ENCODE measurements at places on chromosomes 2 and 18.

DNA sequence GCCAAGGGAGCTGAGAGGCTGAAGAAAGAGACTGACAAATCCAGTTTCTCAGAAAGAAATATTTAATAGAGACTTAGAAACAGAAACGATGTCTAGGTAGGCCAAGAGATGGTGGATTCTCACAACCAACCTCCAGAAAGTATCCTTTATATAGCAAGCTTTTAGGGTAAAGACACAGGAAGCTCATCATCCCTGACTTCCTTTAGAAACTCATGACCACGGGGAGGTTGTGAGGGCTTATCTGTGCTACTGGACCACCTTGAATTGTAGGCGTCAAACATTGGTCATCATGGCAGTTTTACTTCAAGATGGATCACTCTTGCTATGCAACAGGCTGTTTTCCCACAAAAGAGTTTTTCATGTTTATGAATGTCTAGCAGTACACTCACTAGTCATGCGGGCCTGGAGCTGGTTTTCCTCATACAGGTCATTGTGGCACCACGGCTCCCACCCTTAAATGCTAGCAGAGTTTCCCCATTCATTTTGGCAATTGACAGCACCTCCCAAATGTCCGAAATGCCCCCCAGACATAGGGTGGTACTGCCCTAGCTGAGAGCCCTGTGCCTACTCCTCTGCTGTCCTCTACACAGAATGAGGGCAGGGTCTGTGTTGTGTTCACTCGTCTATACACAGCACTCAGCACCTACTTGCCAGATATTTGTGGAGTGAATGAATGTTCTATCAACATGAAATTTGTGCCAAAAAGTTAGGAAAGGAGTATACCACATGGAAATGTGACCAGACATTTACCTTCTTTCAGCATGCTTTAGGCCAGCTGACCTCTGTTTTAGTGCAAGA lies 89.0 kb downstream of the TMEM247 start:
- no peak for ATAC-seq

DNA sequence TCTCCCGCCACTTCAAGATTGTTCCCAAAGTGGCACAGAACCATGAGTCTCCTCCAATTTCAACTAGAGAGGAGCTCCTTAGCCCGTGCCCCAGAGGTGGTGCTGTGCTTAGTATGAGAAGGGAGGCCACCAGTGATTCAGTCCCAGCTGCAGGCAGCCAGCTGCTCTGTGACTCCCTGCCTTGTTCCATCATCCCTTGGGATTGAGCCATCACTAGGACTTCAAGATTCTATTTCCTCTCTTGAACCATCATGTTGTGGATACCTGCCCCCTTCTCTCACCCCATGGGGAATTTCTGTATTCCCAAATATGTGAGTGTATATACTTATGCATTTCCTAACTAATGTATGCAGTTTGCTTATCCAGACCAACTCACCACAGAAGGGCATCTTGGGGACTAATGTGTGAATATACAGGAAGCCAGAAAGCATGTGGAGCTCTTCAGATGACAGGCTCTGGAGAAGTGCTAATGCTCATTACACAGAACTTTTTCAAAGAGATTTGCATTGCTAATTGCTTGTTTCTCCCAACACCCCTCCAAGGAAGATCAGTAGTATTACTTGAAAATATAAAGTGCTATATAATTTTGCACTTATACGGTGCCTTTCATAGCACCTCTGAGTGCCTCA lies 111.0 kb upstream of the MAP3K20 start:
- no peak for ATAC-seq

DNA sequence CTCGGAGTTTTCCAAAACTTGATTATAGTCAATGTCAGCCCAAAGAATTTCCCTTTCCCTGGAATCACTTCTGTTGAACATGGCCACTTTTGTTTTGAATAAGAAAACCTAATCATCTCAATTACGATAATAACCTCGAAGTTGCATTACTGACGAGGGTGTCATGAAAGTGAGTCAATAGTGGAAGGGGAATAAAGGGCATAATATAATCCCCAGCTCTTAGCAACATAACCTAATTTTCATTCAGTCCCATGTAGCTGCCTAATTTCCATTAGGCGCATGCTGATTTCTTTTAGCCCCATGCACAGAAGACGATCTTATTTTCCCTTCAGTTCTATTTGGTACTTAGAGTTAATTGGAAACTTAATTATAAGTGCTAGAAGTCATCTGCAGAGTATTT lies 51.1 kb upstream of the RAPH1 start:
- no peak for ATAC-seq

DNA sequence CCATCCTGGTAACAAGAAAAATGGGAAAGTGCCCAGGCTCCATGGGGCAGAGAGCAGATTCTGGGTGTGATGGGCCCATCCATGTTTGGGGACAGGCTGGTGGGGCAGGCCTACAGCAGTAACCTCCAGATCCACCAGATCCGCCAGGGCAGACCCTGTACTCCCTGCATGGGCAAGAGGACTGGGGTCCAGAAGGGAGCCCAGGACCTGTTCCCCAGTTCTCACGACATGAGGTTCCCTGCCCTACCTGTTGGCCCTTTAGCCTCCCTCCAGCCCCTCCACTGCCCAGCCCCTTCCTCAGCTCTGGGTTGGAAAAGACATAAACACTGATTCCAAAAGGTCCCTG lies 38.7 kb downstream of the EMX1 start:
- no peak for ATAC-seq

DNA sequence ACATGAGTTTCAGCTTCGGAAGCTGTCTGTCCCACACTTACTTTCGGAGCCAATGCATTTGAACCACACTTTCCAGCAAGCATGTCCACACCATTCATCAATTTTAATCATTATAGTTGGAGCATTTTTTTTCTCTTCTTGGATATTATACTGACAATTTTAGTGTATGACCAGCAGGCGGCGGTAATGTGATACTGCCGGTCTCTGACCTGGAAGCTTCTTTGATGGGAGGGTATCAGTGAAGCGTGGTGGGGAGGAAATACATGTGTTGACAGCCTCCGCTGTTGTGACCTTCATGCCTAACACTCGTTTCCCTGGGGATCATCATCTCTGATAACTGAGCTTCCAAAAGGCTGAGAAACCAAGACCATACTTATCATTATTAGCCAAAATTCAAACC lies 231.7 kb downstream of the GBX2 start:
- no peak for ATAC-seq
